ENCODE measurements at places on chromosomes 5 and 9.

- DNase-seq, result no peak
Observed at GRCh38 chr5:32231241-32231640, 57.1 kb upstream of the GOLPH3 start.

DNA sequence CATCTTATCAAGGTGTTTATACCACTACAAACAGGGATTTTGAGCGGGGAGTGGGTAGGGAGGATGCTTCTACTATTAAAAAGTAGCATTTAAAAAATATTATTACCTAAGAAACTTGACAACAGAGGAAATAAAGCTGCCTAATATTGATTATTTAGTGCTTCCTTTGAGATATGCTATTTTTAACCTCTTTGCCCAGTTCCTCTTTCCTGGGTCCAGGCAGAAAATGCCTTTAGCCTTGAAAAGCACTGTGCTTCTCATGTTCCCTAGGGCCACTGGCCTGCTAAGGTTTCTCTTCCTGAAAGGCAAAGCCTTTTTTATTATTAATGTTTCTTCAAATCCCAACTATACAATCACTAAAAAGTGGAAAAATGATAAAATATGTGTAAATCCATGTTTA, 217.2 kb upstream of the HAPLN1 start:
- no peak for DNase-seq

- DNase-seq, result no peak
Observed at GRCh38 chr5:36600917-36601527, 5.4 kb upstream of the SLC1A3 start.

GRCh38 chr5:108884736-108885135, 137.0 kb downstream of the FER start:
- DNase-seq, result no peak

DNA sequence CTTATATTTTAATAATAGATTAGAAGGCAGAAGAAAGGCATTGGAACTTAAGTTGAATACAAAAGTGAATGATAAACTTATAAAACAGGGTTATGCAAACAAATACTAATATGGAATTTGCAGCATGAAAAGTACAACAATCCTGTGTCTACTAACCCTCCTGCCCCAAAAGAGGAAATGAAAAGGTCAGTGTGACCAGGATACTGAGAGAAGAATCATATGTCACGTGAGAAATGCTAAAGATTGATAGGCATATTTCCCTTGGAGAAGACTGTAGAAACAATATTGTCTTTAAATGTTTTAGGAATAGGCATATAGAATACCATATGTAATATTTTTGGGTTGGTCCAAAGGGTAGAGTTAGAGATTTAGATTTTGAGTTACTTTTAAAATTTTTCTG, 3.8 kb downstream of the WDR36 start:
- DNase-seq, result no peak

GRCh38 chr5:147538236-147538635, 28.4 kb upstream of the DPYSL3 start:
- DNase-seq, result no peak

GRCh38 chr5:68396722-68397121, 181.2 kb downstream of the PIK3R1 start:
- DNase-seq, result no peak

DNA sequence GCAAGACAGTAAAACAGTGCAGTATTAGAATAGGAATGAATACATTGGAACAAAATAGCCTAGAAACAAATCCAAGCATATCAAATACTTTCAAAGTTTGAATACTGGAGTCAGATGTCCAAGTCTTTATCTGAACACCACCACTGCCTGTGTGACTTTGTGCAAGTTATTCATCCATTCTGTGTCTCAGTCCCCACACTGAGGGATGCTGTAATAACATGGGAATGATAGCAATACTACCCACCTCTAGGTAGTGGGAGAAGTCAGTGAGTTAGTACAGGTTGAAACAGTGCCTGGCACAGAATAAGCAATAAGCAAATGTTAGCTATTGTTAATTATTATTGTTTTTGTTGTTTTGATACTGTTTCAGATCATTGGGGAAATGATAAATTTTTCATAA, 130.9 kb downstream of the SUSD1 start:
- no peak for DNase-seq
